ENCODE measurements at places on chromosomes 13 and 19. TPM values are rescaled to one million over a fixed set of nuclear protein-coding genes. Genes with fewer than 3 reads are reported as not detected.

DNA sequence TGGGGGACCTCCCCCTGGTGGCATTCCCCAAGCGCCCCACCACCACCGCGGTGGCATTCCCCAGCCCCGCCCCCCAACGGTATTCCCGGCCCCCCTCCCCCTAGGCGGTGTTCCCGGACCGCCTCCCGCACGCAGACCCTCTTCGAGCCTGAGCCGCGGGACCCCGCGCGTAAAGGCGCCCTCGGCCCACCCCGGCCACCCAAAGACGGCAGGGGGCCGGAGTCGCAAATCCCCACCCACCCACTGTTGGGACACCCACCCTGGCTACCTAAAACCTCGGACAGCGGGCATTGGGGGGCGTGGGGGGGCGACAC, 22.4 kb downstream of the OLFM2 start:
- DNase-seq: no peak
- peaks cover 6% of the 10 kb centered on the region for H3K27me3 ChIP-seq
- peaks cover 6% of the 10 kb centered on the region for H3K4me1 ChIP-seq
- no peaks in the 10 kb centered on the region for H3K36me3 ChIP-seq
- H3K27ac ChIP-seq: no peak overlapping the region

- no peaks in the 10 kb centered on the region for H3K27me3 ChIP-seq
- no peak overlapping the region for H3K4me3 ChIP-seq
Observed at GRCh38 chr19:29111576-29111975, 101.4 kb downstream of the UQCRFS1 start.

DNA sequence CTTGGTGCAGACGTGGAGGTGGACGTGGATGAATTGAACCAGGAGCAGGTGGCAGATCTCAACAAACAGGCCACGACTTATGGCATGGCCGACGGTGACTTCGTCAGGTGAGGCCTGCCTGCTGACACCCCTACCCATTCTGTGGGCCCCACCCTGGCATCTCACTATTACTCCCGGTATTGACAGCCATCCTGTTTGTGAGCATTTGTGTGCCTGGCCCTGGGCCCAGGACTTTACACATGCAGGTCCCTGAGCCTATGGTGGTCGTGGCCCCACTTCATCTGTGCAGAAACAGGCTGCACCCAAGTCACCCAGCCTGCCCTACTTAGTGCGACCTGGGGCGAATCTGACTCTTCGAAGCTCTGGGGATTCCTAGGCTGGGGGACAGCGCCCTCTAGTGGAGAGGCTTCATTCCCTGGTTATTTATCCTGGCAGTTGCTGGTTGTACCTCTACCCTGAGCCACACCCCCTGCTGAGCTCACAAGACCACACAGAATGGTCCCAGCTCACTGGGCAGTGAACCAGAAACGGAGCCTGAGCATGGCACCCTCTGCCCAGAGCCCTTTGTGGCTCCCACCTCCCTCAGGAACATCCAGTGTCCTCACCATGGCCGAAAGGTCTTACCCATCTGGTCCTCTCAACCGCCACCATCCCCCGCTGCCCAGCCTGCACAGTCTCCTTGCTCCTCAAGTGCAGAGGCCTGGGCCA, 16.9 kb downstream of the ZNF296 start:
- peaks cover 62% of the 10 kb centered on the region for H3K36me3 ChIP-seq
- no peaks in the 10 kb centered on the region for H3K4me1 ChIP-seq
- no peaks in the 10 kb centered on the region for H3K27me3 ChIP-seq
- H3K27ac ChIP-seq: no peak overlapping the region
- H3K4me3 ChIP-seq: no peak overlapping the region

- H3K27ac ChIP-seq: no peak overlapping the region
- no peak for DNase-seq
- H3K4me1 ChIP-seq: 0 out of 2 replicates have a peak, but pooled peaks cover under 1% of the 10 kb centered on the region
- H3K27me3 ChIP-seq: no peaks in the 10 kb centered on the region
Observed at GRCh38 chr19:11444059-11444458, 8.6 kb downstream of the PRKCSH start.

DNA sequence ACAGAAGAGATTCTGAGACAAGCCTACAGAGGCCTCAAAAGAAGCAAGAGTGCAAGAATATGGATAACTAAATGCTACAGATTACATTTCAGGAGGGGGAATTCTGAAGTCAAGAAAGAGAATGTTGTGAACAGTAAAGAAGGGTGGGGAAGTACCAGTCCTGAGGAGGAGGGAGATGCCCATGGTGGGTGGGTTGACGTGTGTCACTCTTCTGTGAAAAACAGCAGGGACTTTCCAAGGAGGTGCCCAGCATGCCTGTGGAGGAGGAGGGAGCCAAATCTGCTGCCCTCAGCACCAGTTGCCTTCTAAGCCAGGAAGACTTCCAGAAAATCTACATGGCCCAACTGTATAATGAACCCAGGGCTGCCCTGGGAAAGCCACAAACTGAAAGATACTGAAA, 87.7 kb downstream of the SGCG start:
- no peaks in the 10 kb centered on the region for H3K27me3 ChIP-seq
- peak; percentile 47 for DNase-seq
- no peak overlapping the region for H3K27ac ChIP-seq
- H3K4me1 ChIP-seq: no peaks in the 10 kb centered on the region
- no peak overlapping the region for H3K4me3 ChIP-seq

DNA sequence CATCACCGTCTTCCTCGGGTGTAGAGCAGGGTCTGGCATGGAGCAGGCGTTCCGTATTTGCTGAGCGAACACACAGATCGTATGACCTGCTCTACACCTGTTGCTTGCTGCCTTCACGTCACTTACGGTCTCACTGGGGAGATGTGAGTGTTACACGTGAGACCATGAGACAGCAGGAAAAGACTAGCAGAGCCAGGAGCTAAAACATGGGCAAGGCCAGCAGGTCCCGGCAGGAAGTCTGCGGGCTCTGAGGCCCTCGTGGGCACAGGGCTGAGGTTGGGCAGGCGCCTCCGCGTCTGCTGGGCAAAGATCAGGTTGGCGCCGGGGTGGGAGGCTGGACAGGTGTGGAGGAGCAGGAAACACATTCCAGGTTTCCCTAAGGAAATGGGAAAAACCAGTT, 19.7 kb upstream of the GTF3A start:
- H3K36me3 ChIP-seq: no peaks in the 10 kb centered on the region
- no peaks in the 10 kb centered on the region for H3K27me3 ChIP-seq
- DNase-seq: no peak
- H3K27ac ChIP-seq: no peak overlapping the region
- H3K4me3 ChIP-seq: no peak overlapping the region
- H3K4me1 ChIP-seq: no peaks in the 10 kb centered on the region

DNA sequence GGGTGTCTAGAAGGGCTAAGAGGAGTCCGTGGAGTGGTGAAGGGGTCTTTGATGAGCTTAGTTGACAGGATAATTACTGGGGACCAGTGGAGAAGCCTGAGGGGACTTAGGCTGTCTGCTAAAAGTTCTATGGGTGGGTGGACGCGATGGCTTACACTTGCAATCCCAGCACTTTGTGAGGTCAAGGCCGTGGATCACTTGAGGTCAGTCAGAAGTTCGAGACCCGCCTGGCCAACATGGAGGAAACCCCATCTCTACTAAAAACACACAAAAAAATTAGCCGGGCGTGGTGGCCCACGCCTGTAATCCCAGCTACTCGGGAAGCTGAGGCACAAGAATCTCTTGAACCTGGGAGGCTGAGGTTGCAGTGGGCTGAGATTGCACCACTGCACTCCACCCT, 2.8 kb upstream of the GSK3A start:
- H3K4me1 ChIP-seq: peaks cover 17% of the 10 kb centered on the region
- no peak for DNase-seq
- H3K4me3 ChIP-seq: peak overlapping the region; percentile 37

- peaks cover 3% of the 10 kb centered on the region for H3K27me3 ChIP-seq
- no peak overlapping the region for H3K27ac ChIP-seq
- H3K4me1 ChIP-seq: no peaks in the 10 kb centered on the region
- DNase-seq: no peak
Observed at GRCh38 chr19:407511-408440, 1.2 kb downstream of the C2CD4C start.

- peaks cover 3% of the 10 kb centered on the region for H3K4me1 ChIP-seq
- no peak overlapping the region for H3K4me3 ChIP-seq
- H3K27ac ChIP-seq: no peak overlapping the region
- no peaks in the 10 kb centered on the region for H3K36me3 ChIP-seq
- no peaks in the 10 kb centered on the region for H3K27me3 ChIP-seq
Observed at GRCh38 chr13:100306030-100306429, 217.1 kb downstream of the PCCA start.

DNA sequence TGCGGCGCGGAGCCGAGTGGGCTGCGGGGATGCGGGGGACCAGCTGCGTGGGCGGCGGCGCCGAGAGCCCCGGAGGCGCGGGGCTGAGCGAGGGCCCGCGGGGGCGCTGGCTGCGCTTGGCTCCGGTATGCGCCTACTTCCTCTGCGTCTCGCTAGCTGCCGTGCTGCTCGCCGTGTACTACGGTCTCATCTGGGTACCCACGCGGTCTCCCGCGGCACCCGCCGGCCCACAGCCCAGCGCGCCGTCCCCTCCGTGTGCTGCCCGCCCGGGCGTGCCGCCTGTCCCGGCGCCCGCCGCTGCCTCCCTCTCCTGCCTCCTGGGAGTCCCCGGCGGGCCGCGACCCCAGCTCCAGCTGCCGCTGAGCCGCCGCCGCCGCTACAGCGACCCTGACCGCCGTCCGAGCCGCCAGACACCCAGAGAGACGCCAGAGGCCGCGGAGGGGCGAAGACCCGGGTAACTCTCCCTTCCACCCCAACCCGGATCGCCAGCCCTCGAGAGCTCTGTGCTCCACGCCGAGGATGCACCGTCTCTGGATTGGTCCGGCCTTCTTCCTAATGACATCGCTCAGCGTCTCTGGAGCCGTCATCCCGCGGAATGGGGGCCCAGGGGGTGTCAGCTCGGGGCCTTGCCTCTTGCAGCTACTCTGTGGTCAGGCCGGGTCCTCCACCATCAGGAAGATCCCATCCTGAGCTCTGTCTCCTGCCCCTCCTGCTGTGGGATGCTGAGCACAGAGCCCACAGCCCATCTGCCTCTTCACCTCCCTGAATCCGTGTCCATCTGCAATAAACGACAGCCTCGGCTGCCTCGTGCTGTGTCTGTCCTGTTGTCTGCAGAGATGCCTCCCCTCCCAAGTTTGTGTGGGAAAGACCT, 441 bp downstream of the INAFM1 start:
- H3K4me1 ChIP-seq: peaks cover 10% of the 10 kb centered on the region
- no peaks in the 10 kb centered on the region for H3K27me3 ChIP-seq
- H3K36me3 ChIP-seq: no peaks in the 10 kb centered on the region
- H3K4me3 ChIP-seq: peak overlapping the region; percentile 71

GRCh38 chr13:111533900-111534683, 213.7 kb downstream of the TEX29 start:
- no peak for DNase-seq
- H3K36me3 ChIP-seq: no peaks in the 10 kb centered on the region
- H3K27ac ChIP-seq: no peak overlapping the region
- no peaks in the 10 kb centered on the region for H3K4me1 ChIP-seq
- H3K4me3 ChIP-seq: no peak overlapping the region

DNA sequence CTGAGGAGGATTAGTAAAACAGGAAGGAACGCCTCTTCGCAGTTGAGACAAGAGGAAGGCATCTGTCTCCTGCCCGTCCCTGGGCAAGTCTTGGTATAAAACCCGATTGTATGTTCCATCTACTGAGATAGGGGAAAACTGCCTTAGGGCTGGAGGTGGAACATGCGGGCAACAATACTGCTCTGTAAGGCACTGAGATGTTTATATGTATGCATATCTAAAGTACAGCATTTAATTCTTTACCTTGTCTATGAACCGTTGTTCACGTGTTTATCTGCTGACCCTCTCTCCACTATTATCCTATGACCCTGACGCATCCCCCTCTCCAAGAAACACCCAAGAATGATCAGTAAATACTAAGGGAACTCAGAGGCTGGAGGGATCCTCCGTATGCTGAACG, 722 bp upstream of the TIMM50 start:
- no peak for DNase-seq
- peaks cover 9% of the 10 kb centered on the region for H3K36me3 ChIP-seq
- H3K27me3 ChIP-seq: no peaks in the 10 kb centered on the region
- peak overlapping the region; percentile 75 for H3K27ac ChIP-seq
- H3K4me3 ChIP-seq: peak overlapping the region; percentile 85

- no peak for DNase-seq
- no peaks in the 10 kb centered on the region for H3K27me3 ChIP-seq
- H3K4me3 ChIP-seq: no peak overlapping the region
- no peaks in the 10 kb centered on the region for H3K36me3 ChIP-seq
Observed at GRCh38 chr13:75769141-75769905, 133.2 kb downstream of the LMO7 start.

DNA sequence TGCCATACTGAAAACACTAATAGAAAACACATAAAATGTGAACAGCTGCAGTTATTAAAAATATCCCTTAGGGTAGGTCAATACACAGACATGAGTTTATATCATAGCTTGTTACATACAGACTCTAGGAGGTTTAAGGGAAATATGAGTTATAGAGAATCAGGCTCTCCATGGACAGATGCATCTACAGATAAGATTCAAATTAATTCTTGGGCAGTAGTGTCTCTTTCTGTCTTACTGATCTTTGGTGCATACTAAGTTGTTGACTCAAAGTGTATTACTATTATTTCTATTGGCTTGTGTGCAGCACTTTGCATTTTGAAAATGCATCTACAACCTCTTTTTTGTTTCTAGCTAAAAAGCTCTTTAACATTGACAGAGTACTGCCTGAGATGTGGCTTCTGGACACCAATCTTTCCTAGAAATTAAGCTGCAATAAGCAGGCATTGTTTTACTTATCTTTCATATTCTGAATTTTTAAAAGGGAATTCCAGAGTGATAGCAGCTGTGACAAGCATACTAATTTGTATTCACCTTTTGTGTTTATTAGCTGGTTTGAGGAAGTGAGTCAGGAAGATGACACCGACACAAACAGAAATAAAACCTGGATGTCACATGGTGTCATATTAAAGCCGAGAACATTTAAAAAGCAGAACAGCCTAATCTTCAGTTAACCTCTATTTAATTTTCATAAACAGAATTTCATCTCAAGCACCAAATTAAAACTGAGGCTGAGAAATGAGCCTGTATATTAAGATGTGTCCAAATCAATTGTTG, 399.0 kb downstream of the PCDH9 start:
- no peak for DNase-seq
- no peaks in the 10 kb centered on the region for H3K4me1 ChIP-seq
- no peaks in the 10 kb centered on the region for H3K27me3 ChIP-seq
- no peak overlapping the region for H3K4me3 ChIP-seq

BST2 gene
- 338 TPM for polyA plus RNA-seq

SELENOV gene
- polyA plus RNA-seq: not detected

ZNF439 gene
- 1.7 TPM for polyA plus RNA-seq

ZNF98 gene
- not detected for polyA plus RNA-seq

KLK12 gene
- not detected for polyA plus RNA-seq

ZNF578 gene
- not detected for polyA plus RNA-seq

CGB2 gene
- polyA plus RNA-seq: not detected

CAB39L gene
- 1.6 TPM for polyA plus RNA-seq

HPN gene
- not detected for polyA plus RNA-seq

TMEM161A gene
- polyA plus RNA-seq: 24.6 TPM

Data from GM12878 (cell line).